ENCODE measurements at places on chromosomes 2 and 18.
A peak's percentile ranks its signal among the peaks of the same experiment; 100 is the strongest.

DNA sequence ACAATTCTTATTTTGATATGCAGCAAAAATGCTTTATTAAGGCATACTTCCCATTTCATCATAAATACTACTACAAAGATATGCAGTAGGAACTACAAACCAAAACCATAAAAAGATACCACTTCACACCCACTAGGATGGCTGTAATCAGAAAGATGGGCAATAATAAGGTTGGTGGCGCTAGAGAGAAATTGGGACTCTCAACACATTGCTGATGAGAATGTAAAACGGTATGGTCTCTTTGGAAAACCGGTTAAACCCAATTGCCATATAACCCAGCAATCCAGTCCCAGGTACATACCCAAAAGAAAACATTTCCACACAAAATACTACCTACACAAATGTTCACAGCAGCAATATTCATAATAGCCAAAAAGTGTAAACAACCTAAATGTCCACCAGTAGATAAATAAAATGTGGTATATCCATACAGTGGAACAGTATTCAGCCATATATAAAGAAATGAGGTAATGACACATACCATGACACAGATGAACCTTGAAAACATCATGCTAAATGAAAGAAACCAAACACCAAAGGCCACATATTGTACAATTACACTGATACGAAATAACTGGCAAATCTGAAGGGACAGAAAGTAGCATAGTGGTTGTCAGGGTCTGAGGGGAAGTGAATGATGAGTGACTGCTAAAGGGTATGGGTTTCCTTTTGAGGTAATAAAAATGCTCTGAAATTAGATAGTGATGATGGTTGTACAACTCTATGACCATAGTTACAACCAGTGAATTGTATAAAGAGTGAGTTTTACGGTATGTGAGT lies 12.7 kb downstream of the SP3 start:
- DNase-seq: no peak

- no peak for DNase-seq
Observed at GRCh38 chr2:67446491-67446911, 49.4 kb downstream of the ETAA1 start.

DNA sequence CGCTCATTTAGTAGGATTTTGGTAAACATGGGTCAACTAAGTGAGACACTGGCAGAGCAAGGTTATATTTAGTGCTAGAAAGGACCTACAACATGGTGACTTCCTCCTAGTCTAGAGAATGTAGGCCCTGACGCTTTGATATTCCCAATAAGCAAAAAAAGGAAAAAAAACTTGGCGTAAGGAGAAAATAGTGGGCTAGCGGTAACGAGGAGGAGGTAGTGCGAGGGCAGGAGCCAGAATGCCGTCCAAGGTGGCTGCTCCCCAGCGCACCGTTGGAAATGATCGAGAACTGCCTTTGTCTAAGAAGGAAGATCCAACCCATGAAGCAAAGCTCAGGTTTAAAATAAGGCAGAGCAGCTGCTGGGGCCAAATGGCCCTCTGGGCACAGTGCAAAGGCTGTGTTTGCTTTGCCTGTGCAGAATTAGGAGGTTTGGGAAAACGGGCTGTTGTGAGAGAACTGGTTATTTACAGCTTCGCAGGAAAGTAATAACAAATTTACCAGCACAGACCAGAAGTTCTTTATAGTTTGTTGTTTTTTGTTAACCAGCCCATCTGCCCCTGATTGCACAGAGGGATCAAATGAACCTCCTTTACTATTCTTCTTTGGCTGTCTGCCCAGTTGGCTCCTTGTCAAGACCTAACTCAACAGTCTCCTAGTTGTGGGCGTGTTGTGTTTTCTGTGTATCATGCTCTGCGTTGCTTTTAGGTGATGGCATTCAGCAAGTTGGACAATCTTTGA lies 86.6 kb downstream of the ITGB1BP1 start:
- DNase-seq: peak; percentile 84

- DNase-seq: no peak
Observed at GRCh38 chr2:195322324-195322723, 334.7 kb upstream of the SLC39A10 start.

DNA sequence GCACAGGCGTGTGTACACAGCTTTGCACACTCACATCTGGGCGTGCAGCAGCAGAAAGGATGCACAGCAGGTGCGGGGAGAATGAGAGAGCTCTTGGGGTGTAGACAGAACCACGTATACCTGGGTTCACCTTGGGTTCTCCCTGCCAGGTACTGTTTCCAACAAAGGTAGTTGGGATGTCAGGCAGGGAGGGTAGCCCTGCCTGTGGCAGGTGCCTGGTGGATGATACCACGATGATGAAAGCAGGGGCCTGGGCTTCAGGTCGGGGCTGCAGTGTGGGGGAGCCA lies 6.5 kb upstream of the ARID5A start:
- no peak for DNase-seq

DNA sequence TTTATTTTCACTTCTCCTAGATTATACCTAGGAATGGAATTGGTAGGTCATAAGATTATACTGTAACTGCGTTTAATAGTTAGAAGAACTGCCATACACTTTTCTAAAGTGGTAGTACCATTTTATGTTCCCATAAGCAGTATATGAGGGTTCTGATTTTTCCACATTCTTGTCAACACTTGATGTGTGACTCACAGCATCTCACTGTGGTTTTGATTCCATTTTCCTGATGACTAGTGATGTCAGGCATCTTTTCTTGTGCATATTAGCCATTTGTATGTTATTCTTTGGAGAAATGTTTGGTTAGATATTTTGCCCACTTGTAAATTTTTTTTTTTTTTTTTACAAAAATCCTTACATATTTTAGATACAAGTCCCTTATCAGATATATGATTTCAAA lies 2.3 kb downstream of the DCAF17 start:
- no peak for DNase-seq

DNA sequence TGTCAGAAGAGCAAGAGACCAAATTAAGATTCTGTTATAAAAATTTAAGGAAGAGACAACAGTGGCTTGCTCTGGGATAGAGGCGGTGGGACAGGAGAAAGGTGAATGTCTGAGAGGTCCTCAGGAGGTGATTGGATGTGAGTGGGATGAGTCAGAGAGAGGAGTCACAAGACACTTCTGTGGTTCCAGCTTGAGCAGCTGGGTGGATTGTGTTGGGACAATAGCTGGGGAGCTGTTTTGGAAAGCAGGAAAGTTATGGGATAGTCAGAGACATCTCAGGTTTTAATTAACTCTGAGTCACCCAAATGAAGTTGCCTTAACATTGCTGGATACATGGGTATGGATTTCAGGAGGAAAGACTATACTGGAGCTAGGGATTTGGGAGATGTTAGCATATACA lies 218.0 kb upstream of the TRIB2 start:
- no peak for DNase-seq

- peak; percentile 79 for DNase-seq
Observed at GRCh38 chr2:1550076-1550475, 136.8 kb downstream of the TPO start.

GRCh38 chr2:219392754-219393153 lies 5.0 kb upstream of the DNPEP start:
- no peak for DNase-seq

DNA sequence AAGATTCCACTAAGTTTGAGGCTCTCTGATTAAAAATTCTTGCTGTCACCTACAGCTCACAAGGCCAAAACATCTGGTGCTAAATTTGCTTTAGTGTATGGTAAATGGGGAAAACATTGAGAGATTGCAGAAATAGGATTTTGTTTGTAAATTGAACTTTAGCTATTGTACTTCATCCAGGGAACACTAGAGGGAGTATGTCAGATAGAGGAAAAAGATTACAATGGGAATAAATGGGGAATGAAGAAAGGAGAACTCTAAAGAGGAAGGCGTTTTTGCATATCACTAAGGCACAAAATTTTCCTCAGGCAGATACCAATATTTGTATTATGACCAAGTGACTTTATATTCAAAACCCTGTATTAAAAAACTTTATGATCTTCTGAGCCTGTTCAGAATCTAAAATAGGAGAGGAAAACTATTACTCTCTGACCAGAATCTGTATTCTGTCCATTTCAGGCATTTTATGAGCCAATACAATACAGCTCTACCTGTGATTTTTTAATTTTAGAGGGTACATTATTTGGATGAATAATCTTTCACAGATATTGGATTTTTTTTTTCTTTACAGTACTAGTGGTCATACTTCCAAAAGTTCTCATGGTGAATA lies 52.3 kb upstream of the ITGB6 start:
- no peak for DNase-seq

DNA sequence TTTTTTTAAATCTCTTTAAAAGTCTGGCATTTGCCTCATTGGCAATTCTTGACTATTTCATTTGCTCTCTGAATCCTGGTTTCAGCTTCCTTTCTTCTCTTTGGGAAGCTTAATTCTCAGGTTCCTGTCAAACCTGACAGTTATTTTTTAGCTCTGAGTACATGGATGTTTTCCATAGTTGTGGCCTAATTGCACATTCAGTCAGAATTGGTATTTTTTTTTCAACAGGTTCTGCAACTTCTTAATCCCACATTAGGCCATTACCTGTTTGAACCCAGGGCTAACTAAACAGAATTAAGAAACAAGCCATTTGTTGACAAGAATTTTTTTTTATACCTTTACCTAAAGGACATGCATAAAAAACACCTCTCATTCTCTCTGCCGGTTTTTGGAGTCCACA lies 338.8 kb downstream of the SETBP1 start:
- no peak for DNase-seq

- no peak for DNase-seq
Observed at GRCh38 chr18:32701313-32701712, 71.5 kb downstream of the KLHL14 start.

DNA sequence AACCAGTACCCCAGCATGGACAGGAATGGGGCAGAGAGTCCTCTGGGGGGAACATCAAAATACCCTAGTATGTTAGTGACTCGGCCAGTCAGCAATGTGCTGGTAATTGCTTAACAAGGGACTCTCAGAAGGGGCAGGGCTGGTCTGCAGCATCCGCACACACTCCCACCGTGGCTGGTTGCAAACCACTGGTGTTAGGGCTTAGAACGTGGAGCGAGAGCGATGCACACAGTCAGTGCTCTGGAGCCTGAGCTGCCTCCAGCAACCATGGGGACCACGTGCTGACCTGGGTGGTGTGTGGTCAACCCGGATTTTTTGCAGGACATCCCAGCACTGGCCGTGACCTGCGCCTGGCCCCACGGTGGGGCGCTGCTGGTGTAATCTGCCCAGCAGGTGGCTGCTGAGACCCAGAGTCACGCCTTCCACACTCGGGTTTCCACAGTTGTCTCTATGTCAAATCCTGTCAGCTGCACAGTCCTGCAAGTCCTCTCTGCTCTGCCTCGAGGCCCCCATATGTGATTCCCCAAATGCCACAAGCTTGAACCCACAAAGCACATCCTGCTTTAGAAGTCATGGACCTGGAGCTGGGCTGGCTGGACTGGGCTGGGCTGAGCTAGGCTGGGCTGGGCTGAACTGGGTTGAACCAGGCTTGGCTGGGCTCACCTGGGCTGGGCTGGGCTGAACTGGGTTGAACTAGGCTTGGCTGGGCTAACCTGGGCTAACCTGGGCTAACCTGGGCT lies 50.6 kb upstream of the GPC1 start:
- DNase-seq: no peak

DNA sequence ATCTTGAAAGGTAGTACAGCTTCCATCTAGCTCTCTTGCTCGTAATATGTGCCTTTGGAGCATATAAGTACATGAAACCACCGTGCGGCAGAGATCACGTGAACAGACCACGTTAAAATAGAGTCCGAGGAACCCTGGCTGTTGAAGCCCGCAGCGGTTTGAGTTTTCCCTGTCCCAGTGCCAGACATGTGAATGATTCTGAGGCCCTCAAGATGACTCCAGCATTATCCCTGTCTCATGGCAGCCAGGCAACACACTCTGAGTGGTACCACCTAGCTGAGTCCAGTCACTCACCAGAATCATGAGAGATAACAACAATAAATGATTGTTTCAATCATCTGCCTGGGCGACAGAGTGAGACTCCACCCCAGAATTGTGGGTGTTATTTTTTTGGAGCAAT lies 21.6 kb upstream of the AAK1 start:
- DNase-seq: no peak

- peak; percentile 63 for DNase-seq
Observed at GRCh38 chr2:231708773-231709635, 679 bp downstream of the PTMA start.

- no peak for DNase-seq
Observed at GRCh38 chr18:25299426-25300300, 52.3 kb downstream of the ZNF521 start.

Data from right lobe of liver (tissue), 6 donors.